ENCODE measurements at places on chromosomes 1 and 21. TPM values are rescaled to one million over a fixed set of nuclear protein-coding genes. Genes with fewer than 3 reads are reported as not detected.

The CD160 gene
- total RNA-seq, result 1.1 TPM

The PDPN gene
- 1.1 TPM for total RNA-seq

The C1orf115 gene
- total RNA-seq, result 61.7 TPM

The RAD54L gene
- total RNA-seq, result 0.35 TPM

The IQCC gene
- 0.87 TPM for total RNA-seq

The PIGC gene
- 6.7 TPM for total RNA-seq

The HENMT1 gene
- 0.71 TPM for total RNA-seq

The GCLM gene
- total RNA-seq, result 19.9 TPM

The RGS21 gene
- not detected for total RNA-seq

The ZSWIM5 gene
- 0.19 TPM for total RNA-seq

- DNase-seq, result no peak
Observed at GRCh38 chr1:62922006-62922405, 138.1 kb downstream of the ATG4C start.

DNA sequence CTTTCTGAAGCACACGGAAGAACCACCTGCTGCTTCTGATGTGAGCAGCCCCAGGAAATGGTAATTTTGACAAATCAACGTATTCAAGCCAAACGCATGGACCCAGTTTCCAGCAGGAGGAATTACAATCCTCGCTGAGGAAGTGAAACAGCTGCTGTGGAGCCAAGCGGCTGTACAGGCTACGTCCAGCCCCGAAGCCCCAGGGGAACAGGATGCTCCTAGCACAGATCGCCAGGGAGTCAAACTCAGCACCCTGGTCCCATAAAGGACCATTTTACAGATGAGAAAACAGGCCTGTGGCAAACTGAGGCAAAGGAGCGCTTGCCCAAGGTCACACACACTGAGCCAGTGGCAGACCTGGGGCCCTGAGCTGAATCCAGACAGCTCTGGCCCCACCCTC lies 108.0 kb downstream of the PTPRU start:
- DNase-seq, result no peak

DNA sequence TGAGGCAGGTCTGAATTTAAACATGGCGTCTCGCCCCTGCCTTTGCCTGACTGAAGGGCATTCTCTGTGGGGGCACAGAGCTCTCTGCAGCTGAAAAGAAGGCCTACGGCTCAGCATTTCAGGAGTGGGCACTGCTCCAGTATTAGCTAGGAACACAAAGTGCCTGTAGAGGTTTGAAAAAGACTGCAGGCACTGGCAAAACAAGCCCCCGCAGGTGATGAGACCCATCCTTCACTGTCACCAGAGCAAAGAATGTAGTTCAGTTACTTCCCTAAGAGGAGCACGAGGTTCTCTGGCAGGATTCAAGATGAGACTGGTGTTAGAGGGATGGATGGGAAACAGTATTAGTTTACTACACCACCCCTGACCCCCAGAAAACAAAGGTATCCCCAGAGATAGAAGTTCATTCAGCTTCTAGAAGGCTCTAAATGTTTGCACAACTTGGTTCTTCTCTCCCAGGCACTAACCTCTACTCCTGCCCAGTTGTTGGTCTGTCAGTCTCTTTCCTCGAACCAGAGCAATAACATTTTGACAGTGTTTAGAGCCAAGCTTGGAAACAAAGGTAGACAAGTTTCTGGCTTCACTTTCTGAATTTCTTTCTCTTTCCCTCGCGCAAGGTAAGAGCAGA lies 101.9 kb upstream of the KCNE2 start:
- DNase-seq, result no peak

GRCh38 chr1:55554611-55555010 lies 339.4 kb upstream of the USP24 start:
- no peak for DNase-seq

GRCh38 chr21:46005481-46005881 lies 23.9 kb downstream of the COL6A1 start:
- no peak for DNase-seq

DNA sequence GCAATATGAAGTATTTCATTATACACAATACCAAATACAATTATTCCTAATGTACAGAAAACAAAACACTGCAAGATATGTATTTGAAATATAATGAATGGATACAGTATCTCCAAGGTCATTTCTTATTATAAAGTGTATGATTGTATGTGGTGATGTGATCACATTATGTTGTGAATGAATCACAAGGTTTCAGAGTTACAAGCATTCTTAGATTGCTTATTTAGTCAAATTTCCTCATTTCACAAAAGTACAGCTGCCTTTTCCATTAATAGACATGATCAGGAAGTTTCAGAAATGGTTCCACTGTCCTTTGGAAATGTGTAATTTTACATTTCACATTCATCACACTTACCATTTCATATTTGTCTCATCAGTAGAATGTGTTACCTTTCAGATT lies 28.3 kb upstream of the NEK7 start:
- DNase-seq, result no peak

DNA sequence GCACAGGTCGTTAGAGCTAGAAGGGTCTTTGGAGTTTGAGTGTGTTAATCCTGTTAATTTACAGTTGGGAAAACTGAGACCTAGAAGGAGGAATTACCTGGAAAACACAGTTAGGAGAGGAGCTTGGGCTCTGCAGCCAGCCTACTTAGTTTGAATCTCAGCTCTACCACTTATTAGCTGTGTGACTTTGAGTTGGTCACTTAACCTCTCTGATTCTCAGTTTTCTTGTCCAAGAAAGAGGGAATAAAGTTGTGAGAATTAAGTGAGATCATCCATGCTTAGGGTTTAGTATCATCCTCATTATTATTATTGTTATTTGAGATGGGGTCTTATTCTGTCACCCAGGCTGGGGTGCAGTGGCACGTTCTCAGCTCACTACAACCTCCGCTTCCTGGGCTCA lies 5.4 kb upstream of the HTR1D start:
- no peak for DNase-seq

DNA sequence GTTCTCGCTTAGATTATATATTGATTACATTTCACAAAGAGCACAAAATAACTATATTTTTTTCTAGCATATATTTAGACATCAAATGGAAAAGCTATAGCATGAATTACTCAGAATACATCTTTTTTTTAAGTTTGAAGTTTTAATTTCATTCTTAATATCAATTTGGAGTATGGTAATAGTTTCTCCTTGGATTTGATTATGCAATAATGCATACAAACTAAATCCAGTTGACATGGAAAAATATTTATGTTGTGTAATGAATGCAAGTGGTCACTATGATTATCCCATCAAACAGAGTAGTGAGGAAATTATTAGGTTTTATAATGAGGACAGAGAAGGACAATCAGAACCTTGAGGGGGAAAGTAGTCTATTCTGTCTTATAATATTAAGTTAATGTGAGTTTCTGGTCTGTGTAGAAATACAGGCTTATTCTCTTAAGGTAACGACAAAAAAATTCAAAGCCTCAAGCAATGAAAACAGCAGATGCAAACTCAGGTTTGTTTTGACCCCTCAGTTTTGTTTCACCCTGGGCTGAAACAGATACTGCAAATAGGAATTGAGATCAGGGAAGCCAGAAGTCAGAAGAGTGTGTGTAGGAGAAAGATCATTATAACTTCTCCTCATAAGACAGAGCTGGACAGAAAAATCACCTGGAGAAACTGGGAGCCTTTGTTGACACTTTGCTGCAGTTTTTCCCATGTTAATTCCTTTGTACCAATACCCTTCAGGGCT lies 23.7 kb downstream of the LRRC8B start:
- no peak for DNase-seq

GRCh38 chr21:26368591-26369320 lies 198.2 kb upstream of the APP start:
- DNase-seq, result no peak

- DNase-seq, result no peak
Observed at GRCh38 chr1:37574834-37575480, 18.2 kb downstream of the DNALI1 start.

DNA sequence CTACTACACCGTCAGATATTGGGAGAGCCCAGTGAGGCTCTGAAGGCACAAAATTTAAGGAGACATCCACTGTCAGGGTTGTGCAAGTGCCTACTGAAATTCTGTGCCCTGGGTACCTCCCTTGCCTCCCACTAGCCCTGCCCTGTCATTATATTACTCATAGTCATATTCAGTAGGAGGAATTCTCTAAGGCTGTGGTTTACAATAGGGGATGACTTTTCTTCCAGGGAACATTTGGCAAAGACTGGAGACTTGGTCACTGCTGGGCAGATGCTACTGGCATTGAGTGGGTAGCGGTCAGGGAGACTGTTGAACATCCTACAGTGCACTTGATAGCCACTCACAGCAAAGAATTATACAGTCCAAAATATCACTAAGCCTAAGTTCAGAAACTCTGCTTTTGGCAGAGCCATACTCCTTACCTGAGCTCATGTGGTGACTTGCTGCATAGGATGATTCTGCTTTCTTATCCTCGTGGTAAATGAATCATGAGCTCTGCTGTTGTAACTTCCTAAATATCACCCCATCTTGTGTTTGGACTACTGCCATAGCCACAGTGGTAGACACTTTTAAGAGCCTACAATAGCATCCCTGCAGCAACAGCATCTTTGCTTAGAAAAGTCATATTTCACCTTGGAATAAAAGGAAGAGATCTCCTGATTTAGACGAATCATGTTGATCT lies 563.4 kb upstream of the PLXNA2 start:
- no peak for DNase-seq

DNA sequence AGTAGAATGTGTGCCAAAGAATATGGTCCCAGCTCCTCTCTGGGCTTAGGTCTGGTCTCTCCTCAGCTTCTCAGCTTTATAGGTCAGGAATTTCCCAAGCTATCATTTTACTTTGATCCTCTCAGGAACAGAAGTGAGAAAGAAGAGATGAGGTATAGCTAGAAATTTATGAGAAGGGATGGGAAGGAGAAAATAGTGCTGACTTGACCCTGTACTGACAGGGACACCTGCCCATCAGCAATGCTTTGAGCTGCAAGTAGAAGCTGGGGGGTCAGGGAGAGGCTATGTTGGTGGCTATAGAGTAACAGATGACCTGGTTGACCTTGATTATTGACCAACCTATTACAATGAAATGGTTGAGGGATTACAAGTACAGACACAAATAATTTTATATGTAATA lies 75.0 kb downstream of the XCL2 start:
- DNase-seq, result no peak

- no peak for DNase-seq
Observed at GRCh38 chr21:42495765-42496119, 282 bp downstream of the RSPH1 start.

DNA sequence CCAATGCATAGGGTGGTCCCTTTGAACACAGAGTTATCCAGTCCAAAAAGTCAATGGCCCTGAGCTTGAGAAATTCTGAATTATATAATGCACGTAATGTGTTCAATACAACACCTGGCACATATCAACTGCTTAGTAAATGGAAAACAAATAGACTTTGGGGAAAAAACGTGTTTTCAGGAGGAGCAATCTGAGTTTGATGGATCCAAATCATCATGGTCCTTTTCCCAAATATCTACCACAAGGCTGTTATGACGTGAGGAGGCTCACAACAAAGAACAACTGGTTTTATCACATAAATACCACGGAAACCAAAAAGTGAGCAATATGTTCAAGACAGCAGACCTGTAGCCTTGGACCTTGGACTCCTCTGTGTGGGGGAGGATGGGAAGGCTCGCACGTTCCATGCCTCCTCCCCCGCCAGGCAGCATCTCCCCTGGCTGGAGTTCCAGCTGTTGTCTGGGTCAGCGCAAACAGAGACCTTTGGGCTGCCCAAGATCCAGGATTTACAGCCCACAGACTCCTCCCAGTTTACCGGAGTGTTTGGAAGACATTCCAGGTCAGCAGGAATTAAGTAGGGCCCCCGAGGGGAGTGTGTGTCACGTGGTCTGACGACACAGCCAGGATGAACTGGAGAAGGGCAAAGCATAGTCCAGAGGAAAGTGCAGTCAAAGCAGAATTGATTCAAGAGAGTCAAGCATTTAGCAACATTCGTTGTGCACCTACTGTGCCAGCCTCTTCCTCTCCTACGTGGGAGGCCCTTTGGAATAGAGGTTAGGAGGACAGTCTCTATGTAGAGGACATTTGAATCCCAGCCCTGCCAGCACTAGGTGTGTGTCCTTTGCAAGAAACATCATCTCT lies 32.2 kb upstream of the MED18 start:
- DNase-seq, result peak; percentile 88
